ENCODE measurements at places on chromosomes 12 and 14.

DNA sequence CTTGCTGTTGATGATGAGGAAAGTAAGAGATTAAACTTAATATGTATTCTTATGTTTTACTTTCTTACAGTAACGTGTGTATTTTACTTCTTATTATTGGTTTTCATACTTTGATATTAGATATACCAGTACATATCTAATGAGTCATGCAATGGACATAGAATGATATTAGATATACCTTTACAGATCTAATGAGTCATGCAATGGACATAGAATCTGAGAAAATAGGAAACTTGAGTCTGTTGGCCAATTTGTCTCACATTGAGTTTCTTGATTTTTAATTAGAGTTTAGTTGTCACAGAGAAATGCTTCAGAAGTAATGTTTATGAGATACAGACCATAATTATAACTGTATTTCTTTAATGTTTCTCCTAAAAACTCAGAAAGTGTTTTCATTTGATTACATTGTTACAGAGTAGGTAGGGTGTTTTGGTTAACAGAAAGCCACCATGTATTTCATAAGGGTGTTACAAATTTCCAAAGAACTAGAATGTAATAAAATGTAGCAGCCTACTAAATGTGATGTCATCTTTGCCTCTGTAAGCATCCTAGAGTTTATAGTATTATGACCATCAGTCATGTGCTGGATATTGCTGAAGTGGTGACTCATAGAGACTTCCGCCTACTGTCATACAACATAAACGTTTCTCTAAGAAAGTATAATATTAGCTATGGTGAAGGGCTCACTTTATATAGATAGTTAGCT, 3.0 kb downstream of the GAS2L3 start:
- peak; percentile 48 for DNase-seq

DNA sequence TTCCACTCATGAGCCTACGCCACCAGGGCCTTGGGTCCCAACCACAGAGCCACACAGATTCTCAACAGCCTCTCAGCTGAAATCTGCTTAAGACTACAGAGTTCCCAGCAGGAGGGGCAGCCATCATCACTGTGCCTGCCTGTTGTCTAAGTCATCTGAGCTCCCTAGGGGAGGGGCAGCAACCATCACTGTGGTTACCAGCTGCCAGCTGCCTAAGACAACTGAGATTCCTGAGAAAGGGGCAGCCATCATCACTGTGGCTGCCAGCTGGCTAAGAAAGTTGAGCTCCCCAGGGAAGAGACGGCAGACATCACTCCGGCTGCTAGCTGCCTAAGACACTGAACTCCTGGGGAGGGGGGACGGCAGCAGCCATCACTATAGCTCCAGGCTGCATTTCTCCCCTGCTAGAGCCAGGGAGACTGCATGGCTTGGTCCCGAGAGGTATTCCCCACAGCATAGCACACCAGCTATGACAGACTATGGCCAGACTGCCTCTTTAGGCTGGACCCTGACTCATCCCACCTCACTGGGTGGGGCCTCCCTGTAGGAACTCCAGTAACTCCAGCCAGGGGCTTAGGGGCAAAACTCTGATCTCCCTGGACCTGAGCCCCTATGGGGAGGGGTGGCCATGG, 37.2 kb upstream of the C14orf132 start:
- peak; percentile 37 for DNase-seq

DNA sequence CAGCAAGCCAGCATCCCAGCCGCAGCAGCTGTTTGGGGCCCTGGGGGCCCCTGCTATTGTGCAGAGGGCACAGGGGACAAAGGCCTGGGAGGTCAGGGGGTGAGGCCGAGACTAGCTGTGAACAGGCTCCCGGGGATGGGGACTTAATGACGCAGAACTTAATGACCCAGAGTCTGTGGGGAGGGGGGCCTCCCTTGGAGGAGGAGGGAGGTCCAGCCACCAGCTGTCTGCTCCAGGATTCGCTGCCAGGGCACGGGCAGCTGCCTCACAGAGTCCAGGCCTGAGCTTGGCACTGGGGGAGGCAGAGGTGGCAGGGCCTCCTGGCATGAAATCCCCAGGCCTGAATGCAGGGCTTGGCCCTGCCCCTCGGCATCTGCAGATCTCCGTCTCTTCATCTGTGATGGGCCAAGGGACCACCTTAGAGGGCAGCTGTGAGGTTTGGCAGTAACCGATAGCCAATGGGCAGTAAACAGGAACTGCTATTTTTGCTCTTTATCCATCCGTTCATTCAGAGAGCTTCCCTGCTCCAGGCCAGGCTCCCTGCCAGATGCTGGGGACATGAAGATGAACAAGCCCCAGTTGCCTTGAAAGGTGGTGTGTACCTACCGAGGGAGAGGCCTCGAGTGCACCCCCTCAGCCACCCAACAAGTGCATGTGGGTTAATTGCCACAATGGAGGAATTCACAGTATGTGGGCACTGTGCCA, 6.7 kb downstream of the FAM222A start:
- DNase-seq, result no peak

GRCh38 chr12:64679487-64680001, 69.2 kb downstream of the RASSF3 start:
- DNase-seq, result peak; percentile 68

- DNase-seq, result no peak
Observed at GRCh38 chr12:57541001-57541400, 6.0 kb downstream of the DCTN2 start.

DNA sequence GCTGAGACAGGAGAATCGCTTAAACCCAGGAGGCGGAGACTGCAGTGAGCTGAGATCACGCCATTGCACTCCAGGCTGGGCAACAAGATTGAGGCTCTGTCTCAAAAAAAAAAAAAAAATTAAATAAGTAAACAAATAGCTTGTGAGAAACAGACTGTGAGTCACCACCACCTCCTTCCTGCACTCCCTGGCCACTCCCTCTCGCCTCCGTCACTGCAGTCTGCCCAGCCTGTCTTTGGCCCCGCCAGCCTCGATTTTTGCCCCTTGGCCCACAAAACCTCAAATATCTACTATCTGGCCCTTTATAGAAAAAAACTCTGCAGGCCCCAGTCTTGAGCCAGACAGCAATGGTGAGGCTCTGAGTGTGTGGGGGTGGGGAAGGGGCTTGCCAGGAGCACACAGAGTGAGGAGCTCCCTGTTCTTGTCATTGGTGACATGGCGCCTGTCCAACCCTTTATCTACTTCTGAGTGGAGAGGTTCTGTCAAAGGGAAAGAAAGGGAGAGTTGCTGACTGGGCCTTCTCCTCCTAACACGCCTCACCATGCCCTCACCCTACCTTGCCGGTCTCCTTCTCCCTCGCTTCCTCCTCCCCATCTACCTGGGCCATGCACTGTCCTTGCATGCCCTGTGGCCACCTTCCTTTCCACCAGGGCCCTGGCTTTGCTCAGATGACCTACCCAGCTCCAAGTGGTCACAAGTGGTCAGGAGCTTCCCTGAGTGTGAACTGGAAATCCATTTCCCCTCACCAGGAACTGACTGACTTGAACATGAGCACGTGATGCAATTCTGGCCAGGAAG, 22.1 kb downstream of the LGMN start:
- peak; percentile 84 for DNase-seq

- DNase-seq, result peak; percentile 18
Observed at GRCh38 chr12:88298761-88299242, 156.7 kb downstream of the TMTC3 start.

- DNase-seq, result no peak
Observed at GRCh38 chr12:119594772-119595445, 1.3 kb downstream of the TMEM233 start.

DNA sequence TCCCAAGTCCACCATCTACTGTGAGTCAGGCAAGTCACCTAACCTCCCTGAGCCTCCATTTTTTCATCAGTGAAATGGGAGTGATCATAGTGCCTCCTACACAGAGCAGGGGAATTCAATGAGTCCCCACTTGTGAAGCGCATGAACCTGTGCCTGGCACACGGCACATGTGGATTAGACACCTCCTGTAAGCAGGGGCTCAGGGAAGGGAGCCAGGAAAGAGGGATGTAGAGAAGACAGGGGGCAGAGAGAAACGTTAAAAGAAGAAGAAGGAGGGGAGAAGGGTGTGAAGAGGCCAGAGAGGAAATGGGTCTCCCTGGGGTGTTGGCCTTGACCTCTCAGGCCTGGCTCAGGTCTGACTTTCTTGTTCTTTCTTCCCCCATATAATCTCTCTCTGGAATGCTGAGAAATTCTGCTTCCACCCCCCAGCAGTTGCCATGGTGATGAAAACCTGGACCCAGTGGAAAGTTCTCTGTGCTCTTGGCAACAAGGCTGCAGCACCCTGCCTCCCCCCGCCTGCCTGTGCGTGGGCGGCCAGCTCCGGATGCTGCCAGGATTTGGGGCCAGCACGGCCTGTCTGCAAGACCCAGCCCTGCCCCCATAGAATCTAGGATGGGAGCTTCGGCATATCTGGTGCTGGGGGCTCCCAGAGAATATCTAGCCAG, 94.5 kb downstream of the CALM1 start:
- DNase-seq, result peak; percentile 49

DNA sequence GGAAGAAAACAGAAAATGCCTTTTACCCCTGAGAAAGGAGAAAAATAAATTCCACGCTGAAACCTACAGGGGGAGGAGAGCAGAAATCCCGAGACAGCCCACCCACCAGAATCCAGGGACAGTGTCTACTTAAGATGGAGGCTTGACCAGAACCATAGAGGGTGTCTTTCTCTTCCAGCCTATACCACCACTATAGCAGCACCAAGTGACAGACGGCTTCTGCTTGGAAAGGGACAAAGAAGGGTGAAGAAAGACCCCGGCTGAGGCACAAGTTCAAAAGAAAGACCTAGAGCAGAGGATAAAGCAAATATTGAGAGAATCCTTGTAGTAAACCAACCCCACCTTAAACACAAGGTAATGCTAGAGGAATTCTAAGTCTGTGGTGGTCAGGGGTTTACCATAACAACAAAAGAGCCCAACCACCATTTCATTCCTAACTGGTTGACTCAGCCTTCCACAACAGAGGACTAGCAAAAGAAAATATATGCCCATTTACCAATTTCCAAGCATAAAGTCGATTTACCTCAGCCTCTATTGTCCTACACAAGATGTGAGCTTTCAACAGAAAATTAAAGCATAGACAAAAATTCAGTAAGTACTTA, 105.3 kb upstream of the FOXG1 start:
- no peak for DNase-seq

DNA sequence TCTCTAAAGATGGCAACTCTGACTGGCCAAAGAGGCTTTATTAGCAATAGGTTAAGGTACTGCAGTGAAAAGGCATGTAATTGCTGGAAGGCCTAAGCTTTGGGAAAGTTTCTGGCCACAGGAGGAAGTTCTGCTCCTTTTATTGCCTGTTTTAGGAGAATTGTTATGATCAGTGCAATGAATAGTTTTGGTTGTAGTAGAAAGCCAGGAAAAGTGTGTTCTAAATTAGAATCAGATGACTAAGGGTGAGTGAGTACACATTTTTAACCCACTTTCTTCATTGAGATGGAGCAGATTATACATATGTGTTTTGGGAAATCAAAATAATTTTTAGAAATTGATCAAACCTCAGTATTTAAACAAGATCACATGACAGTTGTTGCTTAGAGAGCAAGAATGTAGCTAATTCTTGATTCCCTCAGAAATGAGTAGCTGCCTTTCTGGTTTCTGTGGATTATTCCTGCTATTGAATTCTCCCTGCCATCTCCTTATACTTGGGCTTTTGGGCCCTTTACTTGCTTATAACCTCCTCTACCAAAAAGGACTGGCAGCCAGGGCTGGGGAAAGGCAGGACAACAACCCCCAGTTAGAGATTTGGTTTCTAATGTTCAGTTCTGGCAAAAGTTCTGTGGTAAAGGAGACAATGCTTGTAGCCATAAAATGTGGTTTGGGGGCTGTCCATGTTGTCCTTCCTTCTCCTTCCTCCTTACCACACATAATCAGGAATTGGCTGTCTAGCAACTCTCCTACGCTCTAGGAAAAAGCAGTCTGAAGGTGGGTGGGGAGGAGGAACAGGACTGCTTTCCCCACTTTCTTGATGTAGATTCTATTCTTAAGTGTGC, 217.1 kb downstream of the SLC38A4 start:
- DNase-seq, result peak; percentile 77

DNA sequence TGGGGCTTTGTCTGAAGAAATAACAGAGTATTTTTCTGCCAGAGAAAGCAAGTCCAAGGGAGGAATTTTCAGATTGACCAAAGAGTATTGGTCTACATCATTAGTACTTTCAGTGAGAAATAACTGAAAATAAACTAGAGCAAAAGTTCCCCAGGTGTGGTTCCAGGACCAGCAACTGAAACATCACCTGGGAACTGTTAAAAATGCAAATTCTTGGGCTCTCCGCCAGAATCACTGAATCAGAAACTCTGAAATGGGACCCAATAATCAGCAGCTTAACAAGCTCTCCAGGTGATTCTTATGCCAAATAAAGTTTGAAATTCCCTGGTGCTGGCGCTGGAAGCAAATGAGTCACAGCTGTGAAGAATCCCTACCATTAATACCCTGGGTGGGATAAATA, 52.1 kb downstream of the EIF2S3B start:
- no peak for DNase-seq

DNA sequence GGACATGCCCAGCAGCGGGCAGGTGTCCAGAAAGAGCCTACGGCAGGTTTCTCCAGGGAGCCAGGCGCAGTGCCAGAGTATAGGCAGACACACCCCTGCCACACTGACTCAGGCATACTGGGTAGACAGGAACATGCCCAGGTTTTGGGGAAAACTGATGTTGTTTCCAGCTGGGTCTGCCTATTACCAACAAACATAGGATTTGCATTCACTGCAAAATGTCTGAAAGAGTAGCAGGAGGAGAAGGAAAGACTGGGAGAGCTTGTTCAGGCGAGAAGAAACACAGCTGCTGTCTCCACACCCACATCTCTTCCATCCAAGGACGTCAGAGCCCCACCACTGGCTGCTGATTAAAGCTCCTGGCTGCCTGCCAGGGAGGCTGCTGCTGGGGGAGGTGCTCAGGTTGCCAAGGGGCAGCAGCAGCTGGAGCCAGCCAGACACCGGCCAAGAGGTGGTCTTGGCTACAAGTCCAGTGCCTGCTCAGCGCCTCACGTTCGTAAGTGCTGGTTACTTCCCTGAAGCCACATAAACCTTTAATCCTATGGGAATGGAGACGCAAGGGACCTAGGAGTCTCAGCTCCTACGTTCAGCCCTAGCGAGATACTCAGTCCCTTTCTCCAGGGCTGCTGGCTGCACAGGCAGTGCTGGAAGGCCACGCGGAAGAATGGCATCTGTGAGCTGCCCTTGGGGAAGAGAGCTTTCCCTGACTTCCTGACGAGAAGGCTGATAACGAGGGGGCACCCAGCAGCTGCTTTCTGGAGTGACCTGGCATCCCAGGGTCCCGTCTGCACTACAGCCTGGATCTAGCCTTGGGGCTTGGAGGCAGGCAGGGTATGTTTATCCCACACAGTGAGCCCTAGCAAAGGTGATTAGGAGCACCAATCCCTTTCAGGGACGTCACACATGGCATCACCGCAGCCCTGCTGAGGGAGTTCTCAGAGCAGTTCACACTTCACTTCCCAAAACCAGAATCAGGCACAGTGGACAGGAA, 58.1 kb downstream of the PLEKHG3 start:
- peak; percentile 61 for DNase-seq
